NCI-H1092 (cell line): ENCODE measurements at places on chromosomes 12 and 14.

DNA sequence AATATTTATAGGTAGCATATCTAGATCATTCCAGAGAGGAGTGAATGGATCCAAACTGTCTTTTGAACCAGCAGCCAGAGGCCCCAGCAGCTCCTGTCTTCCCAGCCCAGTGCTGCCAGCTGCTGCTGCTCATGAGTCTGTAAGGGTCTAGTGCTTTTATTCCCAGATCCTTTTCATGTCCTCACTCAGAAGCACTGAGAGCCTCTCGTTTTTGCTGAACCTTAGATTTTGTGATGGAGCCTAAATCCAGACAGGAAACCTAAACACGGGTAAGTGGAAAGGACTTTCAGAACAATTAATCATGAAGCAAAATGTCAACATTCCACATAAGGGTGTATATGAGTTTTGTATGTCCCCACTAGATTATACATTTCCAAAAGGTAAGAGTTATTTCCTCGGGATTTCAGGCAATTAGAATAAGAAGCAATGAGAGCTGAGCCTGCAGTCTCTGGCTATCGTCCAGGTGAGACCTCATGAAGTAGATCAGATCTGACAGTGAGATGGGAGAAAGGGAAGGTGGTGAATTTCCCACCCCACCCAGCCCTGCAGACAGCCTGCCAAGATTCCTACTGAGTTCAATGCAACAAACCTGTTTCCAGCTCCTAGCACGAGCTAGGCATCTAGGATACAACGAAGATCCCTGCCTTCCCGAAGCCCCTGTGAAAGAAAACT lies 84.4 kb downstream of the NINJ2 start:
- peak; percentile 47 for DNase-seq

GRCh38 chr14:94158239-94158883 lies 15.8 kb upstream of the PPP4R4 start:
- DNase-seq = no peak

- peak; percentile 34 for DNase-seq
These were observed 64.6 kb downstream of the CCDC88C start for GRCh38 chr14:91352728-91353692.

DNA sequence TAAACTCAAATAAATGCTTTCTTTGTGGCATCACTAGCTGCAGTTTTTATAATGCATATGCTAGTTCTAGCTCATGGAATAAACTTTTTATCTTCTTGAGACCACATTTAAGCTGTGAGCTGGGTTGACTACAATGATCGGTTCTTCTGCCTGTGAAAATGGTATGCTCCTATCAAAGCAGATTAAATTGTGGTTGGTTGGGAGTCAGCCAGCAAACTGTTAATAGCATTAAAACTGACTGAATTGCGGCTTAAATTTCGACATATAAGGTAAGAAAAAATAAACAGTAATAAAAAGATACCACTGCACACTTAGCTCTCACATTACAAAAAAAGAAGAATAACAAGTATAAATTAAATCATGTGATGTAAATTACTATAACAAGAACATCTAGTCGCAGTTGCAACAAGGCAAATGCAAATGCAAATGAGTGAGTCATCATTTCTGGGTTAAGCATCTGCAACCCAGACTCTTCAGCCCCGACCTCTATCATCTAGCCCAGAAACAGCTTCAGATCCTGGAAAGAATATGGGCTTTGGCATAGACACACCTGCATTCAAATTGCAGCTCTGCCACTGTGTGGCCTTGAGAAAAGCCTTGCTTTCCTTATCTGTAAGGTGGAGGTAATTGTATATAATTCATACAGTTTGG lies 19.8 kb upstream of the DHRS7 start:
- DNase-seq = no peak

GRCh38 chr14:32985866-32986265 lies 47.2 kb downstream of the NPAS3 start:
- no peak for DNase-seq

DNA sequence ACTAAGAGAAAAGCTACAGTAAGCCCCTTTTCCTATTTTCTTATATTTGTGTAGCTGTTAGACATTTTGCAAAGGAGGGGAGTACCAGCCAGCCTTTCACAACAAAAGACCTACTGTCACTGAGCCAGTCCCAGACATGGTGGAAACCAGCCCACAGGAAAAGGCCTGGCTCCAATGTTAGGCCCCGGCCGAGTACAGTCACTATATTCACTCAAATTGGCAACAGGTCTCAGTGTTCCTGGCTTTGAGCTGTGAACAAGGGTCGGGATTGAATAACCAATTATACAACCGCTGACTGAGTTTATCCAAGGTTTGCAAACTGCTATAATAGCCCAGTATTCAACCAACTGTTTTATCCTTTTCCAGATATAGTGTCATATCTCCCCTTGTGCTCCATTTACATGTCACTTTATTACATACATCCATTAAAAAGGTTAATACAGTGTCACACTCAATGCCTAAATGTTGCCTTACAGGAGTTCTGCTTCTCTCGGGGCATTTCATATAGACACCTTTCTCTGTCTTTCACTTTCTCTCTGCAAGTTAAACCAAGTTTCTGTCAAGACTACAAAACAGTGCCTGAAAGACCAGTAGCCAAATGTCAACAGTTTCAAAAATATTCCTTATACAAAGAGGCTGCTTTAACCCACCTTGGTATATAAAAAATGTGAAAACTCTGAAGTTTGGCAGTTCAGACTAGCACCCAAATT lies 178.1 kb downstream of the SOX5 start:
- no peak for DNase-seq

GRCh38 chr14:25053585-25053984 lies 3.6 kb upstream of the STXBP6 start:
- DNase-seq = no peak

DNA sequence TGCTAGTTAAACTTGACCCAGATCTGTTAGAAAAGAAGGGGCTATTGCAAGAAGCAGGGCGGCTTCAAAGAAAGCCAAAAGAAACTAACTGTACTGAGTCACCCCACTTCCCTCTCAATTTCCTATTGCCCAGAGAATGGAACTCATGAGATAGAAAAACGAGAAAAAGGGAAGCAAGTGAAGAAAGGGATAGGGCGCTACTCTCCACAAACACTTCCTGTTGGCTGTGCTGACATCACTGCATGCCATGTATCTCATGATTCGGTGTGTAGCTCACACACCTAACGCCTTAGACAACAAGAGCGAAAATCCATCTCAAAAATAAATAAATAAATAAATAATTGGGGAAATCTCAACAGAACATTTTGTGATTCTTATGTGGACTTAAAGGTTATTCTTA lies 13.0 kb upstream of the P2RX4 start:
- no peak for DNase-seq

- DNase-seq = no peak
These were observed 21.9 kb upstream of the SERPINA12 start for GRCh38 chr14:94531187-94531586.

DNA sequence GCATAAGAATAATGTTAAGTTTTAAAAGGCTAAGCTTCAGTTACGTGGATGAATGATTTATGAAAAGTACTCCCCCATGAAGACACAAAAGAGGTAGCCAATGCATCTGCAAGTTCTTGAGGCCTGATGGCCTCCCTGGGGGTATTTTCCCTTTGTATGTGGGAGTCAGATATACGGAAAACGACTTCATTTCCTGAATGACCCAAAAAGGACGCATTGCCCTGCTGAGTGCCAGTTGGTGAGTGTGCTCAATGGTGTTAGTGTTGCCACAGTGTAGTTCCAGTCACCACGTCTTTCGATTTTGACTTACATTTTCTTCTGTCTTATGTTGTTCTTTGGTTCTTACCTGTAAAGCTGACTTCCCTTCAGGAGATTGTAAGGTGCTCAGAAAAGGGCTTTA lies 8.0 kb downstream of the ETV6 start:
- DNase-seq = no peak

GRCh38 chr14:101022121-101022520 lies 118.6 kb upstream of the RTL1 start:
- DNase-seq = no peak

DNA sequence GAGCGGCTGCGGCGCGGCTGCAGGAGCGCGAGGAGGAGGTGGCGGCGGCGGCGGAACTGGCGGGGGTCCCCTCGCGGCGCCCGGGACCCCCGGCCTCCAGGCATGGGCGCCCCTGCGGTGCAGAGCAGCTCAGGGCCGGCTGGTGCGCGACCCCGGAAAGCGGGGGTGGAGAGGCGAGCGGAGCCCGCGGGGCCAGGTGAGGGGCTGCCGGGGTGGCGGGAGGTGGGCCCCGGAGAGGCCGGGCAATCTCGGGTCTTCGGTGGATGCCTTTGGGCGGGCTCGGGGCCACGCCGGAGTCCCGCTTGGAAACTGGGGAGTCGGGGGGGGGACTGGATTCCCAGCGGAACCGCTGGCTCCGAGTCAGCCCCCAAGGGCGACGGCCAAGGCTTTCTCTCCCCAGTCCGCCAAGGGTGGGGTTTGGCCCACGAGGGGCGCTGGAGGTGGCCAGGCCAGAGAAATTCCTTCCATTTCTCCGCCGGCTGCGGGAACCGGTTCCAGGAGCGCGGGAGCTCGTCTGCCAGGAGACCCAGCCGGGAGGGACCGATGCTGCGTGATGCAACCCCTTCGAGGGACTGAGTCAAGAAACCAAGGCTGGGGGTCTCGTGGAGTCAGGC lies 13.9 kb upstream of the NR4A1 start:
- DNase-seq = no peak

GRCh38 chr14:26841920-26842741 lies 244.3 kb upstream of the NOVA1 start:
- DNase-seq = no peak

GRCh38 chr14:71764701-71765382 lies 167.4 kb upstream of the RGS6 start:
- DNase-seq = no peak

DNA sequence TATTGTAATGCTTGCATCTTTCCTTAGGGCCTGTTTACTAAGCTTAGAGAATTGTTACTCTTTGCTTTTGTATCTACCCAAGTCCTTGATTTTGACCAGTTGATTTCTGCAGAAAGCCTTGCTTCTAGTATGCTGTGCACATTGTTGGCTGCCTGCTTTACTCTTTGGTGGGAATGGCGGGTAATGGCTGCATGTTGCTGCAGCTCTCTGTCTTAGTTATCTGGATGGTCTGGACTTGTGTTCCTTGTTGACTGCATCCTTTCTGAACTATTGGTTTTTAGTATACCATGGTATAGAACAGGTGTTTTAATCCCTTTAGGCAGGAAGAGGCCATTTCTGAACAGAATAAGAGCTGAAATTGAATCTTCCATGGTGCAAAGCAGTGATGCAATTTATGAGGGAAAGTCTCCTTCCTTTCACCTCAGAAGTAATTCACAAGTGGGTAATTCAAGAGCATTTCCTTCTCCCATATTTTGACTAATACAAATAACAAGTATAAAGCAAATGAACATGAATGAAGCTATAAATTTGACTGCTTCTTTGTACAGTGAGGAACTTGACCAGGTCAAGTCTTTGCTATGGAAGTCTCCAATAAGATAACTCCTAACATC lies 466.4 kb downstream of the NPAS3 start:
- no peak for DNase-seq

- DNase-seq = no peak
These were observed 131.4 kb downstream of the DICER1 start for GRCh38 chr14:95025941-95026340.

DNA sequence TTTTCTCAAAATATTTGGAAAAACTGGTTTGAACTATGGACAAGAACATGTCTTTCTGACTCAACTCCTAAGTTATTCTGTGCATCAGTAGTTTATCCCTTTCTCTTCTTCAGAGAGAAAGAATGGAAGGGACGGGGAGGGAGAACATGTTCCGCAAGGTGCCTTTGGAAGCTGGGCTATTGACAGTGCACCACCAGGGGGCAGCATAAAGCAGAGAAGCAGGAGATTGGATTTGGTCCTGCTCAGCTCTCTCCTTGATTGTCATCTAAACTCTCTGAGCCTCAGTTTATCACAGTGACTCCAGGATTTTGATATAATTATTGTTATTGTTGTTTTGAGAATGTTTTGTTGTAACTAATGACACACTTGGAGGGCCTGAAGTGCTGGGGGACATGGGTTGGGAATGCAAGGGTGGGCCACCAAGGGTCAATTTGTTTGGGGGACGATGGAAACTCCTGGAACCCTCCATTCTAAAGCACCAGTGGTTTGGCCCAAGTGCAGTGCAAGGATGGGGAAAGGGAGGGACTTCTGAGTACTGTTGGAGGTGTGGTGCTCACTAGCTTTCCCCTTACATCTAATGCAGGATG lies 45.3 kb upstream of the ANO6 start:
- peak; percentile 72 for DNase-seq

- no peak for DNase-seq
These were observed 1.1 kb upstream of the NDUFA12 start for GRCh38 chr12:95004610-95005009.

DNA sequence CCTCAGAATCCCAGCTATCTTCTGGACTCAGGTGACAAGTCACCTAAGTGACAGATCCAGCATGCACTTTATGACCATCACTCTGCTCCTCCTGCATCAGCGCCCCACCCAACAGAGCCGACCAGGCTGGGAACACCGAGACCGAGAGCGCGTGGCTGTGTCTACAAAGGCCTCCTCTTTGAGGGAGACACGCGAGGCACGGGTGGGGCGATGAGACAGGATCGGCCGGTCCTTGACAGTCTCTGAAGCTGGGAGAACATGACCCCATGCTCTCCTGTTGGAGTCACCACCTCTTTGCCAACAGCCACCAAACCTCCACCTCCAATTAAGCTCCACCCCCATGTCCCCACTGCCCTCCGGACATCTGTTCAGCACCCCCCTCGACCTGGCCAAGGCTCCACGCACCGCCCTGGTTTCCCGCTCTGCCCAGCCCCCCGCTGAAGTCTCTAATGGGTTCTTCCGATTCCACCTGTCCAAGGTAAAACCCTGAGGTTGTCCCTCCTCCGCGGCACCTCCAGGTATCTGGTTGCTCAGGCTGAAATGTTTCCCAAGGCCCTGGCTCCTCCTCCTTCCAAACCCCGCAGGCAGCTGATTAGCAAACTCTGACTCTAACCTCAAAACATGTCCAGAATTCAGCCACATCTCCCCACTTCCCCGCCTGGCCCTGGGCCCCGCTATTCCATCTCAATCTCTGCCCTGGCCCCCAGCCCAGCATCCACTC lies 31.5 kb downstream of the HSP90AA1 start:
- DNase-seq = no peak
